Midbrain (tissue), 1 donor: ENCODE measurements at places on chromosomes 2 and 18.

- no peak for DNase-seq
Measured at GRCh38 chr2:73947412-73948018, 20.8 kb downstream of the DGUOK start.

DNA sequence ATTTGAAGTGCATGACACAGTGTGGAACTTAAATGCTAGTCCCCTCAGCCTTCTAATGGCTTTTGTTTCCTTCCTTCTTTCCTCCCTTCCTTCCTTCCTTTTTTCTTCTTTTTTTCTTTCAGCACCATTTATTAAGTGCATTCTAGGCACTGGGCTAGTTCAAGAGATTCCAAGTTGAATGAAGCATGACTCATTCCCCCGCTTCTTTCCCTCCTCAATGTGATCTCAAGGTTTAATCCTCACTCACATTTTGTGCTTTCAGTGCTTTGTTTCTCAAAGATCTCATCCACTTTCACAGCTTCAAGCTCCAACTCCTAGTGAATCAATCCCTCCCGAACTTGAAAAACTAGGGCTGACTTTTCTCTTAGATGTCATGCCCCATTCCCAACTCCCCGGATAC is 90.1 kb downstream of the LBH start:
- no peak for DNase-seq

- DNase-seq: no peak
Measured at GRCh38 chr18:55506074-55506473, 81.9 kb downstream of the TCF4 start.

GRCh38 chr2:134207589-134208209 is 46.2 kb upstream of the MGAT5 start:
- DNase-seq: peak; percentile 19

GRCh38 chr2:240835528-240835927 is 15.5 kb upstream of the KIF1A start:
- DNase-seq: no peak

DNA sequence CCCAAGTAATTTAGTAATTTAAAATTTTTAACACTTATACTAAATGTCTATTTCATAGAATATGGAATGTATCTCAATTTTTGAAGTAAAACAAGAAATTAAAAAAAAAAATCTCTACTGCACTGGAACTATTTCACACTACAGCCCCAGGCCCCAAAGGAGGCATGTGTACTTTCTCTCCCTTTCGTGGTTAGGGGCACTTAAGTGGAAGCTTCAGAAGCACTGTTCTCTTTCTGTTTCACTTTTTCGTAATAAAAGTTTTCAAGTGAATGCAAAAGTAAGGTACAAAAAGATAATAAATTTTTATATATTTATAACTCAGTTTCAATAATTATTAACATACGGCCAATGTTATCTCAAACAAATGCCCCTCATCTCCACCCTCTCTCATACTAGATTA is 123.8 kb upstream of the STON1 start:
- no peak for DNase-seq

DNA sequence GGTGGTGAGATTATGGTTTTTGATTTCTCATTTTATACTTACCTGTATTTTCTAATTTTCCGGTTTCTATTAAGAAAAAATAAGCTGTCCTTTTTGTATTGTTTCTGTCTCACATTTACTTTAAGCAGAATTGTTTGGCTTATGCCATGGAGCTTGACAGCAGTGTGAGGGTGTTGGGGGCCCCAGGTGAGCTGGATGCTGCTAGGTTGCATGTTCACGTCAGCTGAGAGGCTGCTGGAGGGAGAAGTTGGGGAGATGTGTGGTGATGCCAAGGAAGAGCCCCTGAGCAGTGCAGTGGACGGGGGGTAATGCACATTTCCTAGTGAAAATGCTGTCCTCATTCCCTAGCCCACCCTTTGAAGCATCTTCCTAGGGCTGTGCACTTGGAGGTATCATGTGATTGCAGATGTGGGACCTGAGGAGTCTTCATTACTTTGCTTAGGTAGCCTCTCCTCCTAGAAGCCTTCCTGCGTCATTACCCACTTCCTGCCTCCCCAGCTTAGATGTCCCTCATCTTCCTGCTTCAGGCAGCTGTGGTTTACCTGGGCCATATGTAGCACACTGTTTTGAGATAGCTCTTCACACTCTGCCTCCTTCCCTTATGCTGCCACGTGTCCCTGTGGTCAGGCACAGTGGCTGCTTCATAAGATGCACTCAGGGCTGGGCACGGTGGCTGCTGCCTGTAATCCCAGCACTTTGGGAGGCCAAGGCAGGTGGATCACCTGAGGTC is 16.2 kb downstream of the ATG16L1 start:
- no peak for DNase-seq

- no peak for DNase-seq
Measured at GRCh38 chr2:26932974-26933373, 37.5 kb upstream of the MAPRE3 start.

GRCh38 chr2:238464389-238464788 is 37.7 kb downstream of the ASB1 start:
- no peak for DNase-seq

- DNase-seq: no peak
Measured at GRCh38 chr2:124112966-124113365, 87.9 kb downstream of the CNTNAP5 start.

DNA sequence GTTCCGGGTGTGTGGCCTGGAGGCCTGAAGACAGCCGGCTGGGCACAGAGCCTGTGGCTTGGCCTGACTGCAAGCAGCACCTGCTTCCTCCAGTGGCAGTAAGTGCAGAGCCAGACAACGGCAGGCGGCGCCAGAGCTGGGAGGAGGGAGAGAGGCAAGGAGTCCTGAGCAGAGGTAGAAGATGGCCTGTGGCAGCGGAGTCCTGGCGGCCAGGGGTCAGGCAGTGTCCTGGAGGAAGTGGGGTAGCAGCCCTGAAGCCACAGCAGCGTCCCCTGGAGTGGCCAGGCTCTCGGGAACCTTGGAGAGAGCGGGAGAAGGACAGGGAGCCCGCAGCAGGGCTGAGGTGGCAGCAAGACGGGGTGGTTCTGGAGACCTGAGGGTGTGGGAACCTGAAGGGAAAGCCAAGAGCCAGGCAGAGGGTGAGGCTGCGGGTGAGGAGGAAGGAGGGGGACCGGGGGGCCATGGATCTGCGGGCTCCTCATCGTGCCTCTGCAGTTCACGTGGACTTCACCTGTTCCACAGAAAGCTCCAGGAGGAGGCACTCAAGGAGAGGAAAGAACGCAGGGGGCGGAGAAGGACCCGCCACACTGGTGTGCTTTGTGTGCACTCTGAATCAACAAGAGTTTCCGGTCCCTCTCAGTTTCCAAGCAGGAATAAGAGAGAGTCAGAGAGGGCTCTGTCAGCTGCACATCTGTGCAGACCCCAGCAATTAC is 85.9 kb downstream of the USP40 start:
- no peak for DNase-seq

- DNase-seq: no peak
Measured at GRCh38 chr2:187851955-187852561, 297.8 kb upstream of the TFPI start.

- no peak for DNase-seq
Measured at GRCh38 chr2:180872255-180872654, 108.2 kb upstream of the UBE2E3 start.

DNA sequence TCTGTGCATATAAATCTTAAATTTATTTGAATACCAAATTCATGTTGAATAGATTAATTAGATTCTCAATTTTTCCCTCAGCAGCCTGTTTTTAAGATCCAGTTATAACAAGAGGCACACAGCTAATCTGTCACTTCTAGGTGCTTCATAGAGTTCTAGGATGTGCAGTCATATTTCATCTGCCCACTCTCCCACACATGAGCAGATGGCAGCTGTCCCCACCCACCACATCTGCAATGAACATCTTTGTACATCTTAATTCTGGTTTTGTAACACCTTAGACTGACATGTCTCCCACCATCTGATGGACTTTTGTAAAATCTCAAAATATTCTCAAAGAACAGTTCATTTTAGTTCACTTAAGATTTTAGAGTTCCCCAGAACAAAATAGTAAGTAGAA is 250.8 kb upstream of the ST6GAL2 start:
- no peak for DNase-seq

DNA sequence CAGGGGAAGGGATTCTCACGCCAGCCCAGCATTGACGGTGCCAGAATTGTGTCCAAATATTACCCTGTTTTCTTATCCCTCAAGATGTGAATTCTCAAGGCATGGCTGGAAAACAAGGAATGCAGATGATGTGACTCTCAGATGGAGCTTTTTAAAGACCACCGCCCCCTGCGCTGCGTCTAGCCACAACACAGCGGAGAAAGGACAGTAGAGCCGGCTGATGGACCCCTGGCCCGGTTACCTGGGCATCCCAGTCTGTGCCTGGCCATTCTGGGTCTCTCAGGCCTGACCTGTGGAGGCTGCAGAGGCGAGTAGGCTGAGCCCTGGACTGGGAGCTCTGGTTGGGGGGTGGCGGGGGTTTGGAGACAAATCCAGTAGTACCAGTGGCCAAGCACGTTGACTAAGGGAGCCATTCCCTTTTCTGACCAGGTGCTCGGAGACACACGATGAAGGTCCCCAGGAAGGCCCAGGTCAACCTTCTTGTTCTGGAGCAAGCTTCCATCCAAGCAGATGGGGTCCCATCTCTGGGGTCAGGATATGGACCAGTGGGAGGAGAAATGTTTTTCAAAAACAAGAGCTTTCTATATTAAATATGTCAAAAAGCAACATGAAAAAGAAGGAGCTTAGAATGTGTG is 5.3 kb downstream of the CAPN13 start:
- DNase-seq: no peak

GRCh38 chr2:174014699-174015070 is 49.5 kb upstream of the SP3 start:
- no peak for DNase-seq

- no peak for DNase-seq
Measured at GRCh38 chr2:239169311-239170048, 231.3 kb downstream of the HDAC4 start.

- no peak for DNase-seq
Measured at GRCh38 chr2:204628926-204629712, 83.8 kb downstream of the PARD3B start.

GRCh38 chr18:27135504-27136207 is 49.5 kb downstream of the CHST9 start:
- no peak for DNase-seq

DNA sequence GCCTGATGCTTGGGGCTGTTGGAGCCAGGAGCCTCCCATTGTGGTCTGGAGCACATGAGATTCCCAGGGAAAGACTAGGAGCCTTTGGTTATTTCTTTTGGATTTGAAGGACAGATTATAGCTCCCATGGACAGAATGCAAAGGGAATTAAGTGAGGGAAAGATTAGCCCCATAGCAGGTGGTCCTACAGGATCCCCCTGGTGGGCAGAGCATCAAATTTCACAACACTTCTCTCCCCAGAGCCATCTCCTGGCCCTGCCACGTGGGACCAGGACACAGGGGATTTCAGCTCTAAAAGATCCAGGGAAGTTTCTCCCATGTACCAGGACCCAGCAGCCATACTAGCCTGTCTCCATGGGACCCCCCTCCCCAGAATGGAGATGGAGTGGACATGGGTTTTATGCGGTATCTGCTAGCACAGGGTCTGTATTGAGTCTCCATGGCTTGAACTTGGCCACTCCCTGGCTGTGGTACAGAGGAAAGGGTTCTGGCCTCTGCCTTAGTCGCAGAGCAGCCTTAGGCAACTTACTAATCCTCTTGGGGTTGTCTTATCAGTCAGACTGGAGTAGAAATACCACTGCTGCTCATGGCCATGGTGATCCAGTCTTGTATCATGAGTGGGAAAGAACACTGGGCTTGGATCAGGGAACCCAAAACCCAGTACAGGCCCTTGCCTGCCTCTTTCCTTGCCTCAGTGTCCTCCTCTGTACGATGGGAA is 6.8 kb upstream of the PLB1 start:
- DNase-seq: no peak

GRCh38 chr2:27428978-27429541 is 629 bp downstream of the NRBP1 start:
- DNase-seq: peak; percentile 62

- no peak for DNase-seq
Measured at GRCh38 chr2:154452906-154453493, 245.5 kb upstream of the KCNJ3 start.

- no peak for DNase-seq
Measured at GRCh38 chr18:74528478-74528877, 5.8 kb upstream of the CNDP1 start.

GRCh38 chr2:86383844-86384243 is 46.4 kb upstream of the REEP1 start:
- DNase-seq: no peak

DNA sequence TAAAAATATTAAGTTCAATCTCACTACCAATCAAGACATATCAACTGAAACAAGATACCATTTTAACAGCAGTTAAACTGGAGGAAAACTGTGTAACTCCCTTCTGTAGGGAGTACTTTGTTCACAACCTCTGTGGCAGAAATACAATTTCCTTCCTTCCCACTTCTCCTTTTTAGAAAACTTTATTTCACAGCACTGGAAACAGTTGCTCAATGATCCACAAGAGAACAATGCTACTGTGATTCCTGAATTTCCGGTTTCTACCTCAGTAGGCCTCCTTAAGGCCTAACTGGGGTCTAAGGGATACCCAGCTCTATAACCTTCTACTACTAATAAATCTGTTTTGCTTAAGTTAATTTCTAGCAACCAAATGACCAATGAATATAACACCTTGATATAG is 14.1 kb downstream of the TLK1 start:
- DNase-seq: no peak

- no peak for DNase-seq
Measured at GRCh38 chr18:2917259-2918047, 70.6 kb downstream of the EMILIN2 start.

DNA sequence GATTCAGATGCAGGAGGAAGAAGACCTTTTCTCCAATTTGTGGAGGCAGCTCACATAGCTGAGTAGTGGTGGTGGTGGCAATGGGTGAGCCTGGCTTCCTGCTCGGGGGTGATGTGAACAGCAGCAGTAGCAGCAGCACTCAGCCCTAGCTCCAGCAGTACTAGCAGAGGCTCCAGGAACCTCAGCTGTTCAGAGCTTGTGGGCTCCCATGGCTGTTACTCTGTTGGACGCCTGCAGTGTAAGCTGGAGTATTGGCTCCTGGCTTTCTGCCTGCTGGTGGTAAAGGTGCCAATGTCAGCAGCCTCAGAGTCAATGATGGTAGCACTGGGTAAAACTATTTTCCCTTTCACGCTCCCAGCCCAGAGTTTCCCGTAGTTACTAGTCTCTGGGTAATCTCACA is 3.1 kb upstream of the SEH1L start:
- peak; percentile 28 for DNase-seq

DNA sequence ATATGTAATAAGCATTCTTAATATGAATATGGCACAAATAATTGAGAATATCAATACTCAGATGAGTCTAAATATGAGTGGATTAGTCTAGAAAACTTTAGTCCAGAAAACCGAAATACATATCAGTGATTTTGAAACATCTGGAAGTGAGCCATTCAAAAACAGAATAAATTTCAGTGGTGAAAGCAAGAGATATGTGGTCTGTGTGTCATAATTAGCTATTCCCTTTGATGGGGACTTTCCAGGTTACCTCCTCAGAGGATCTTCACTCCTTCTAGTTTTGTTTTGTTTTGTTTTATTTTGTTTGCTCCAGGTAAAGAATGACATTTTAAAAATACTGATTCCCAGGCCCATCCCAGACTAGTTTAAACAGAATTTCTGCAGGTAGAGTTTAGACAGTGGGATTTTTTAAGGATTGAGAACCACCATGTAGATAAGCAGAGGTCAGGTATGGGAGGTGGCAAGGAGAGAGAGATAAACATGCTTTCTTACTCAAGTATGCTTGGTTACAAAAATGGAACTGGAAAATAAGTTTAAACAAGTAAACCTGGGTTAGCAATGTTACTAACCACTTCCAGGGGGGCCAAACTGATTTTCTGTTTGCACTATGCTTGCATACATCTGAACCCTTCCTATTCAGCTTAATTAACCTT is 70.7 kb downstream of the NABP1 start:
- no peak for DNase-seq

GRCh38 chr2:75162897-75163296 is 36.4 kb downstream of the TACR1 start:
- no peak for DNase-seq

GRCh38 chr2:109133746-109134145 is 4.7 kb downstream of the SH3RF3 start:
- no peak for DNase-seq
